Activated B cell treated with CpG ODN at 0.5 μM for 24 hours (primary cell): ENCODE measurements at places on chromosomes 2 and 18.

- no peak for DNase-seq
These were observed 178.6 kb downstream of the NEDD4L start for GRCh38 chr18:58222432-58223125.

DNA sequence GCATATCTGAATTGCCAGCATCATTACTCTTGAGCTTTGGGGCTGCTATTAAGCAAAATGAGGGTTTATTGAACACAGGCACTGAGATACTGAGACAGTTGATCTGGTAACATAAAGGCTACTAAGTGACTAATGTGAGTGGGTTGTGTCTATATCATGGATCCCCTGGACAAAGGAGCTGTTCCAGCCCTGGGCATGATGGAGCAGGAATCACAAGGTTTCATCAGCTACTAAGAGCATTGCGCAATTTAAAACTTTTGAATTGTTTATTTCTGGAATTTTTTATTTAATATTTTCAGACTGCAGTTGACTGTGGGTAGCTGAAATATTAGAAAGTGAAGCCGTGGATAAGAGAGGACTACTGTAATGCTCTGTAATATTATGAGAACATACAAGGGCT lies 73.5 kb downstream of the MGAT5 start:
- no peak for DNase-seq

GRCh38 chr18:47100212-47100831 lies 50.0 kb downstream of the HDHD2 start:
- DNase-seq: peak; percentile 24

- no peak for DNase-seq
These were observed 819 bp downstream of the TGIF1 start for GRCh38 chr18:3450799-3451182.

DNA sequence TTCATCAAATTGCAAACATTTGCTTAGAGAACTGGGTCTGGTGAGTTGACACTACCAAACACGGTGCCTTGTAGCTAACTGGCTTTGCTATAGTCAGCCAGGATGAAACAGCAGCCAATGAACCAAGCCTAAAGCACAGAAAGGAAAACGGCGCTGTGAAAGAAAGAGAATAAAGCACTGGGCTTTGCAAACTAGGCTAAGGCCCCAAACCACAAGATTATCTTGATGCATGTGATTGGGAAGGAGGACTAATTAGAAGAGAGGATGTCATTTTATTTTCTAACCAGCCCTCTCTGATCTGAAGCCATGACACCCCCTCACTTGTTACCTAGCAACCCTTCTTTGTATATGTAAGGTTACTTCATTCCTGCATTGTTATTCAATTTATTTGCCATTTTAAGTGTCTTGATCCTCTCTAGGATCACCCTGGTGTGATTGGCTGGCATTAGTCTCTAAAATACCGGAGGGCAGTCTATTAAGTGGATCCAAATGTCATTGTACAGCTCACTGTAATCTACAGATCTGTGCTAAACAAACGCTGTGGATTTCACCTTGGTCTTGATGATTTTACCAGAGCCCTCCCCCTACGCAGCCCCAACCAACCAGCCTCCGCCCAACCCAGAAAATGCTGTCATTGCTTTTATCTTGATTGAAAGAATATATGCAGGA lies 395.4 kb upstream of the ACVR2A start:
- DNase-seq: no peak
